ENCODE measurements at places on chromosomes 3 and 15. TPM values are rescaled to one million over a fixed set of nuclear protein-coding genes. Genes with fewer than 3 reads are reported as not detected.

The DNAJC17 gene
- total RNA-seq, result 24.3 TPM

The REC114 gene
- total RNA-seq, result not detected

The NME9 gene
- not detected for total RNA-seq

The LAMB2 gene
- 94.6 TPM for total RNA-seq

The C3orf22 gene
- total RNA-seq, result not detected

The OCA2 gene
- total RNA-seq, result 0.11 TPM

The GPR149 gene
- not detected for total RNA-seq

The FANCD2OS gene
- total RNA-seq, result not detected

The ITIH1 gene
- not detected for total RNA-seq

The SCG3 gene
- 0.06 TPM for total RNA-seq

The RPLP1 gene
- total RNA-seq, result 4,394 TPM

The PCYT1A gene
- 33.9 TPM for total RNA-seq

The ST8SIA2 gene
- 0.70 TPM for total RNA-seq

The CHRNA5 gene
- total RNA-seq, result 34.3 TPM

The SCAANT1 gene
- total RNA-seq, result not detected

The TLR9 gene
- 0.02 TPM for total RNA-seq

The GLDN gene
- total RNA-seq, result not detected

All from A549 treated with Hydrocortisone at 1 μM for 4 hours (cell line).